ENCODE measurements at places on chromosomes 4 and X.

- DNase-seq: no peak
Measured at GRCh38 chrX:916230-916599, 285.6 kb downstream of the SHOX start.

- no peak for DNase-seq
Measured at GRCh38 chrX:108464604-108465003, 25.0 kb downstream of the COL4A5 start.

DNA sequence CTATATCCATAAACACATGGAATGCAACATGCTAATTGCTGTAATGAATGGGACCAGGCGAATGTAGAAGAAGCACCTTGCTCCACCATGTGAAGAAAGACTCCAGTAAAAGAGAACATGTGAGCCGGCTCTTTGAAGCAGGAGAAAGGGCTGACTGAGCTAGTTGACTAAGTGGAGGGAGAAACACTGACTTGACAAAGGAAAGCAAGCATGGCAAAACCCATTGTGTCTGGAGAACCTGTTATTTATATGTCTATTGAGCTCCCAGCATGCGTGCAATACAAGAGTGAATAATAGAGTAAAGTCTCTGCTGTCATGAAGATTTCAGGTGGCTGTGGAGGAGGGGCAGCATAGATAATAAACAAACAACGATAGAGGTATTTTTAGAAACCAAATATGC lies 559.9 kb downstream of the RAB28 start:
- DNase-seq: no peak

GRCh38 chrX:68999931-69000330 lies 165.3 kb downstream of the PJA1 start:
- no peak for DNase-seq

DNA sequence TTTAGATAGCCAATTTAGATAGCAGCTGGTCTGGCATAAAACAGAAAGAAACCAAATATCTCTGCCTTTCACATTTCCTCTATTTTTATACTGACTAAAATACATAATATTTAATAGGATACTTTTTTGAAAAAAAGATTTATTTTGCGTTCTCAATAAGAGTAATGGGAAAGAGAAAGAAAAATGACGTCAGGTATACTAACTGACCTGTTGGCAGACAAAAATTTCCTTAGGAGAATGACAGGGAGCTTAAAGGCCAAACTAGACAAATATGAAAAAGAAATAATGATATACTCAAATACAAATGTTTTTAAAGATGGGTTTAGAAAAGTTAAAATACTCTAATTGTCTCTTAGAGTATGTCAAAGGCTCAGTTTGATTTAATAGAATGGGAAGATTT lies 309.4 kb upstream of the ADGRL3 start:
- no peak for DNase-seq

All from thoracic aorta (tissue), 2 donors.